Naive thymus-derived CD4-positive, alpha-beta T cell (primary cell): ENCODE measurements at places on chromosomes 3 and 15.

GRCh38 chr3:26118165-26118564 is 328.3 kb downstream of the OXSM start:
- no peaks in the 10 kb centered on the region for H3K27me3 ChIP-seq
- no peak for DNase-seq
- H3K27ac ChIP-seq = no peak overlapping the region

- no peak overlapping the region for H3K4me3 ChIP-seq
- H3K36me3 ChIP-seq = no peaks in the 10 kb centered on the region
- no peak for DNase-seq
- no peaks in the 10 kb centered on the region for H3K4me1 ChIP-seq
These were observed 66.7 kb downstream of the ARHGAP31 start for GRCh38 chr3:119360736-119361462.

DNA sequence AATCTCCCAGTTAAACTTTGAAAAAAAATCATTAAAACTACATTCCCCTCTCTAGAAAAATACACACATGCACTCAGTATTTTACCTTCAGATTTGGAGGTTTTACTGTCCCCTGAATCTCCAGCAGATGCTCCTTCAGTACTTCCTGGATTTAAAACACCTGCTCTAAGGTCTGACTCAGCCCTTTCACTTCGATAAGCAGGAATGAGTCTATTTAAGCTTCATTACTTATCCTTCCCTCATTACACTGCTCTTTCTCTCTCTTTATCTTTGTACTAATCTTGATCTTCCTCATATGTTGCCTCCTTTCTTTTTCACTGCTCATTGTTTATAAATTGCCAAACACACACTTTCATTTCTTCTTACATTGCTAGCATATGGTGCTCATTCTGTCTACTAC is 443.9 kb downstream of the DIPK2A start:
- no peaks in the 10 kb centered on the region for H3K27me3 ChIP-seq
- no peak for DNase-seq
- H3K36me3 ChIP-seq = no peaks in the 10 kb centered on the region
- no peak overlapping the region for H3K4me3 ChIP-seq
- H3K4me1 ChIP-seq = no peaks in the 10 kb centered on the region

DNA sequence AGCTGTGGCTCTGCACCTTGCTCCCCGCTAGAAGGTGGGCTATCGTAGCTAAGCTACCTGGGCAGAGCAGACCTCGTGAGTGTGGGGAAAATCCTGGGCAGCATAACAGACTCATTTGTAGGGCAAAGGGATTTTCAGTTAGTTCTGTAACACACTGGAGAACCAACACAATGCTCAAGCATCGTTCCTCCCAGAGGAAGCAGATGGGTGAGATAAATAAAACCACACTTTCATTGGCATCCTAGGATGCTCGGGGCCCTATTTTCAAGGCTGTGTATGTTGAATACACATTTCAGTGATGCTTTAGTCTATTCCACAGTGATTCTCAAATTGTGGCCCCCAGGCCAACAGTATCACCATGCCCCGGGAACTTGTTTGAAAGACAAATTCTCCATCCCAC is 20.0 kb downstream of the LIPC start:
- H3K27me3 ChIP-seq = no peaks in the 10 kb centered on the region
- H3K4me3 ChIP-seq = no peak overlapping the region
- no peak for DNase-seq
- H3K4me1 ChIP-seq = no peaks in the 10 kb centered on the region

- no peaks in the 10 kb centered on the region for H3K27me3 ChIP-seq
- H3K27ac ChIP-seq = peak overlapping the region; percentile 100
- no peak for DNase-seq
- H3K36me3 ChIP-seq = peaks cover 5% of the 10 kb centered on the region
- H3K4me1 ChIP-seq = peaks cover 67% of the 10 kb centered on the region
These were observed 2.1 kb downstream of the CD47 start for GRCh38 chr3:108088697-108089096.

DNA sequence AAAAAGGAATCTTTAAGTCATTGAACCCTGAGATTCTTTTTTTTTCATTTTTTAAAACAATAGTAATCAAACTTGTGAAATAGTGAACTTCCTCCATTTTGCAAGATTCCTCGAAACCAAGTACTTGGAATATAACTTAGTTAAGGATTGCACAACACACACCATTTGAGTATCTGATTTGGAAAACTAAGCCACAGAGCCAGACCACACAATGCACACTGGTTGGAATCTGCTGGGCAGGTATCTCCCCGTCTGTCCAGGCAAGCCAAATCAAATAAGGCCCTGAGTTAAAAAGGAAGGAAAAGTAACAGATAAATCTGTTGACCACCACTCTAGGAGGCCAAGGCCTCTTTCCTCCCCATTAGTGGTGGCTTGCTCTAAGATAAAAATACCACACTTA is 177.5 kb upstream of the ICE2 start:
- no peak overlapping the region for H3K27ac ChIP-seq
- no peaks in the 10 kb centered on the region for H3K36me3 ChIP-seq
- no peaks in the 10 kb centered on the region for H3K27me3 ChIP-seq

- H3K36me3 ChIP-seq = no peaks in the 10 kb centered on the region
- H3K4me1 ChIP-seq = peaks cover 14% of the 10 kb centered on the region
- no peak for DNase-seq
These were observed 5.2 kb downstream of the HYAL2 start for GRCh38 chr3:50317300-50317699.

DNA sequence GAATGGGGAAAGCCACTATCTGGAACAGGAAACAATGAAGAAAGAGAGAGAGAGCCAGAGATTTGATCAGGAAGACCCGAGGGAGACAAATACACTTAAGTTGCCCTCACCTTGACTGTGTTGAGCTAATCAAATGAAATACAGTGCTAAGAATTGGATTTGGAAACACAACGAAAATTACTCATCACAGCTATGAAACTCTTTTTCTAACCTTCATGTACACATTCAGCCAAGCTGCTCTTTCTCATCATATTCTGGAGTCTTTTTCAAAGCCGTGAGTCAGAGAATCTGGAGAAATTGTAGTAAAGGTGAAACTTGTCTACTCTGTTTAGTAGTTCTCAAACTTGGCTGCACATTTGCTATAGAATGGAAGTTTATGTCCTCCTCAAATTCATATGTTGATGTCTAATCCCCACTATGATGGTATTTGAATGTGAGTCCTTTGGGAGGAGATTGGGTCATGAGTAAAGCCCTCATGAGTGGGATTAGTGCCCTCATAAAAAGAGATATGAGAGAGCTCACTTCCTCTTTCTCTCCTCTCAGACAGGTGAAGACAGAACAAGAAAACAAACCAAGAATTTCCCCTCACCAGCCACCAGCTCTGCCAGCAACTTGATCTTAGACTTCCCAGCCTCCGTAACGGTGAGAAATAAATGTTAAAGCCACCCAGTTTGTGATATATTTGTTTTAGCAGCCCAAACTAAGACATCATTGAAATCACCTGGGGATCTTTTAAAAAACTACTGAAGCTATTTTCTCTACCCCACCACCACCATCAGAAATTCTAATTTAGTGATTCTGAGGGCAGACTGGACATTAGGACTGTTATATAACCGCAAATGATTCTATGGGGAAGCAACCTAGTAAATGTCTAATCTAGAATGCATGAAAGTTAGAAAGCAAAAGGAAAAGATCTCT is 143.6 kb upstream of the GRM7 start:
- H3K4me3 ChIP-seq = no peak overlapping the region
- H3K4me1 ChIP-seq = no peaks in the 10 kb centered on the region
- no peak for DNase-seq
- H3K36me3 ChIP-seq = no peaks in the 10 kb centered on the region
- H3K27me3 ChIP-seq = no peaks in the 10 kb centered on the region

- no peak overlapping the region for H3K4me3 ChIP-seq
- H3K27ac ChIP-seq = no peak overlapping the region
- H3K36me3 ChIP-seq = no peaks in the 10 kb centered on the region
- H3K4me1 ChIP-seq = no peaks in the 10 kb centered on the region
These were observed 30.2 kb downstream of the ITGA11 start for GRCh38 chr15:68401496-68402431.
